G401 (cell line): ENCODE measurements at places on chromosomes 16 and 17. TPM values are rescaled to one million over a fixed set of nuclear protein-coding genes. Genes with fewer than 3 reads are reported as not detected.
A peak's percentile ranks its signal among the peaks of the same experiment; 100 is the strongest.

GRCh38 chr17:2122641-2123302, 67.9 kb downstream of the HIC1 start:
- peak; percentile 67 for DNase-seq

The RNF43 gene
- not detected in 2 replicates for total RNA-seq

The MYH2 gene
- total RNA-seq: not detected in 2 replicates

- DNase-seq: no peak
Observed at GRCh38 chr17:36128411-36128978, 24.9 kb downstream of the CCL4 start.

GRCh38 chr17:75604034-75604695, 16.6 kb downstream of the MYO15B start:
- no peak for DNase-seq

DNA sequence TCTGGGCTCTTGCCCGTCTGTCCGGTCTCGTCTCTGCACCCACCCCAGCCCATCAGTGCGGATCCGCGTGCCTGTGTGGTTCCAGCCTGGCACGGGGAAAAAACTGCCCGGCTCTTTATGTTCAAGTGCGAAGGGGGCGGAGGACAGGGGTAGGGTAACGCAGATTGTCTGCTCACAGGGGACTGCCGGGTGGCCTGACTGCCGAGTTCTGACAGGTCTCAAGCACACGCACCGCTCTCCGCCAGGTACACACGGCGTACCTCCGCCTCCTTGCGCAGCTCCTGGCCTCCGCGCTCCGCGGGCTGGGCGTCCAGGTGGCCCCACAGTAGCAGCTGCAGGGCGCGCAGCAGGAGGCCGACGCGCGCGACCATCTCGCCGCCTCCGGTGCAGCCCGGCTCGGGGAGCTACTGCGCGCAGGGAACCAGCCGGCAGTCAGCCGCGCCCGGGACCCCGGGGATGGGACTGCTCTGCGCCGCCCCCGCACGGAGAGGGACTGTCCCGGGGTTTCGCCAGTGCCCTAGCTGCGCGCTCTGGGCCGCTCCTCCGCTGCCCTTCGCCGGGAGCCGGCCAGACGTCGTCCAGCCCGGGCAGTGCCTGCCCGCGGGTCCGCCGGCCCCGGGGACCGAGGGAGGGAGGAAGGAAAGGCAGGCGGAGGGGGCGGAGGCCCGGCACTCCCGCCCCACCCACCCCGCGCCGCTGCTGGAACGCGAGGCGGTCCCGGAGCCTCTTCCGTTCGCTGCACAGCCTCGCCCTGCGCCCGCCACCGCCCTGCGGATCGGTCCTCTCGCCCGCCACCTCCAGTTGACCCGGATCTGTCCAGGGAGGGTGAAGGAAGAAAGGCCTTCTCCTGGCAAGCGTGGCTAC, at the start of gene MMP28:
TSS of gene MMP28 (minus strand) at position 635 of the 864 bp plus-strand sequence. CDS start at position 371, 264 bp downstream.
- no peak for DNase-seq

- no peak for DNase-seq
Observed at GRCh38 chr16:4016658-4017057, 99.6 kb downstream of the ADCY9 start.

DNA sequence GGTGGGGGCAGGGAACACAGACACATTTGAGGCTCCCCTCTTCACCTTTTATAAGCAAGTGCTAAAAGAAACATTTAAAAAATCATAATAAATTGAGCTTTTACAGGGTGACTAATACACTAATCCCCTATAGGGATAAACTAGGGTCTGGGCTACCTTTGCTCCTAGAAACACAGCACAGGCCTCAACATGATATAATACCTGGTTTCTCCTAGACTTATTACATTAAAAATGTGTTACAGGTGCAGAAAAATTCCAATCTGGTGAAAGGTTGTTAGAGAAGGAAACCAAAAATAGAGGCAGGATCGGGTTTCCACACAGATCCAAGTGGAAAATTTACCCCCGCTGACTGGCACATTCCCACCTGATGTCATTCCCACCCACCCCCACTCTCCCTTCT, 124.7 kb upstream of the NOG start:
- no peak for DNase-seq

GRCh38 chr16:19589771-19590302, 34.3 kb downstream of the VPS35L start:
- no peak for DNase-seq

The ACSM2A gene
- not detected in 2 replicates for total RNA-seq

DNA sequence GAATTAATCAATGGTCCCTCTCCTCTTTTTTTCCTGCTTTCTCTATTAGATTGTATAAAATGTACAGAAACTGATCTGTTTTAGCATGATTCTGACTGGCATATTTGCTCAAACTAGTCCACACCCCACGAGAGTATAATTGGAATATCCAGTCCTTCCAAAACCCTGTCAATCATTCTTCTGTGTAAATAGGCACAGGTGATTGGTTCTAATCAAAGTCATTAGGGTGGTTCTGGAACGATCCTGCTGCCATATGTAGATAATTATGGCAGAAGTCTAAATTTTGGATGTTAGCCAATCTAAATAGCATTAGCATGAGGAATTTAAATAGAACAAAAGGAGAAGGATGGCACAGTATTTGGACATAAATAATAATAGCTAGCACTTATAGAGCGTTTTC, 165.7 kb downstream of the SHISA6 start:
- DNase-seq: no peak

DNA sequence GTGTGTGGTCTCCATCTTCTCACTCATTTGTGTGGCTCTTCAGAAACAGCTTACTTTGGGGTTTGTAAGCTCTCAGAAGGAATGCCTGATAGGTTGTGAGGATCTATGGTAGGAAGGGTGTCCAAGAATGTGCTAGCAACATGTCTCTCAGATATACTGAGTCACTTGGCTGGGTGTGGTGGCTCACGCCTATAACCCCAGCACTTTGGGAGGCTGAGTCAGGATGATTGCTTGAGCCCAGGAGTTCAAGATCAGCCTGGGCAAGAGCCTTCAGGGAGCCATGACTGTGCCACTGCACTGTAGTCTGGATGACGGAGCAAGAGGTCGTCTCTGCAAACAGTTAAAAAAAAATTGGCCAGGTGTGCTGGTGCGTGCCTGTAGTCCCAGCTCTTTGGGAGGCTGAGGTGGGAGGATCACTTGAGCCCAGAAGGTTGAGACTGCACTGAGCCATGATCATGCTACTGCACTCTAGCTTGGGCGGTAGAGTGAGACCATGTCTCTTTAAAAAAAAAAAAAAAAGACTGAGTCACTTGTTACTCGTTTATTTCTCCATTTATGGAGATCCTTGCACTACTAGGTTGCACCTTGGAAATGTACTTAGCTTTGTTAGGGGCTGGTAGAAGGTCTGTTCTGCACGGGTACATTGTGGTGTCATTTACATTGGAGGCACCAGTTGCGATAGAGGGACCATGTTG, 232.0 kb downstream of the SNX29 start:
- no peak for DNase-seq

GRCh38 chr17:55708175-55708974, 14.3 kb downstream of the TMEM100 start:
- no peak for DNase-seq

The KIF18B gene
- total RNA-seq: 22.6 and 24.4 TPM in 2 replicates

The UTS2R gene
- total RNA-seq: 1.5 TPM in 1 of 2 replicates, not detected in the other

The SEPTIN12 gene
- total RNA-seq: not detected in 2 replicates

- DNase-seq: no peak
Observed at GRCh38 chr17:4440690-4441686, 7.2 kb downstream of the SPNS3 start.

GRCh38 chr16:20385844-20386832, 18.4 kb downstream of the PDILT start:
- DNase-seq: peak; percentile 43

GRCh38 chr16:78310196-78310595, 210.7 kb downstream of the WWOX start:
- peak; percentile 54 for DNase-seq

DNA sequence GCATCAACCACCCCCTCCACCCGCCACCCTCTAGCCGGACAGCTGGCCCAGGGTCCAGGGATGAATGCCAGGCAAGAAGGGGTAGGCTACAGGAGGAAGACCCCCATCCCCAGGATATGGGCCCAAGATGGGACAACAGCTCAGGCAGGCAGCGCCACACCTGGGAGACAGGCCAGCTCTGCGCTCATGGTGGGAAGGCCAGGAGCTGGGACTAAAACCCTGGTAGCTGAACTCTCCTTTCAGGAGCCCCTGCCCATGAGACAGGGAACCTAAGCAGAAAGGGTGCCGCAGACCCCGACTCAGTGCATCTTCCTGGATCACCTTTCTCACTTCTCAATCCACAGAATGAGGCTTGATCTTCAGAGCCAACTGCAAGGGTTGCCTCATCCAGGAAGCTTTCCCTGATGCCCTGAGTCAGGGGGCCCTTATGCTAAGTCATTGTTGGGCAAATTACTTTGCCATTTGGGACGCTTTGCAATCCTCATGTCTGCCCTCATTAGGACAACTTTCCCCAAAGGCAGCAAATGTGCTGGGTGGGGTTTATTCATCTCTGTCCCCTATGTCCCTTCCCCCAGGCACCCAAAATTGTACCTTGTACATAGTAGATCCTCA, 9.0 kb downstream of the ZDHHC1 start:
- DNase-seq: no peak

GRCh38 chr17:44039829-44040635, 25.3 kb upstream of the TMEM101 start:
- no peak for DNase-seq

DNA sequence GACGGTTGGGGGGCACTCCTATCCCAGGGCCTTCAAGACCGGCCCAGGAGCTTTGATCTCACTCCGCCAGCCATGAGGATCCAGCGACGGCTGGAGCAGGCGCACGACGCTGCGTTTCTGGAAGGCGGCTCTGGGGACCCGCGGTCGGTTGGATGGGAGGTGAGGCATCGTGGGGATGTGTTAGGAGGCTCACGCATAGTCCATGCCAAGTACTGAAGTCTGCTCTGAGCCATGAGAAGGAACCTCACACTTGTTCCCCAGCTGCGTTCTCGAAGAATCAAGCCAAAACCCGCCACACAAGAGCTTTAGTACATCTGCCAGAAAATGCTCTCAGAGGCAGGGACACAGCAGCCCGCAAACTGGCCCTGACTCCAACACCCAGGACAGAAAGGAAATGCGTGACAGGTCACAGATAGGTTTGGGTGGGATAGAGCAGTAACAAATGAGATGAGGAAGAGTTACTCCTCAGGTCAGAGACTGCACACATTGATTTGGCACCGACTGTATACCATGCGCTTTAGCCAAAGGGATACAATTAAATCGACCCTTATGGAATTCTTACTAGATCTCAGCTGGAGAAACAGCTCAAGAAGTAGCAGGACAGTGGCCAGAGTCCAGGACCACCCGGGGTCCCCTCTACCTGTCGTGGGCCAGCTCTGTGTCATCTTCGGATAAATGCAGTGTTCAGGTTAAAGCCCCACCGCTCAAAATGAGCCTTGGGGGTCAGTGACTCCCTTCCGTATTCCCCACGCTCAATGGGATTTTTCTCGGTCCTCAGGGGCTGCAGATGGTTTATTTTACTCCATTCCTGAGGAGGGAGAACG, 6.7 kb upstream of the GSG1L start:
- no peak for DNase-seq

The KRTAP9-8 gene
- not detected in 2 replicates for total RNA-seq

The ABCC11 gene
- 0.03 and 0.12 TPM in 2 replicates for total RNA-seq

GRCh38 chr17:8384801-8385378, 1.9 kb upstream of the RPL26 start:
- peak; percentile 39 for DNase-seq

- DNase-seq: no peak
Observed at GRCh38 chr17:75346906-75347305, 57.7 kb upstream of the SLC25A19 start.

- DNase-seq: no peak
Observed at GRCh38 chr17:77580531-77581270, 377.8 kb upstream of the TNRC6C start.

The TMEM204 gene
- not detected in 2 replicates for total RNA-seq

DNA sequence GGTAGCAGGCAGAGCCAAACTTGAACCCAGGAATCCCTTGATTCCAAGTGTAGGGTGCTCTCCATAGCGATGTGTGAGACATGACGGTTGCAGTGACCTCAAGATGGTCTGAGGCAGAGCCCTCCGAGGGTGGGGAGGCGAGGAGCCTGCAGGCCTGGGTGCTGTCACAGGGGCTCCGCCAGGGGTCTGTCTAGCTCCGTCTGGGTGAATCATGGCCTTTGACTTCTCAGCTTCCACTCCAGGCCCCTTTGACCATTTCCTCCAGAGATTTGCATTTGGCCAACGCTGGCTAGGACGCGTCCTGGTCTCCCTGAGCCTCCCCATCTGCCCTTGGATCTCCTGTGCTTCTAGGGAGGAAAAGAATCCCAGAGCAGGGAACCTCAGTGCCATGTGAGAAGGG, 104.6 kb downstream of the RAP1GAP2 start:
- no peak for DNase-seq

The SLC6A4 gene
- not detected in 2 replicates for total RNA-seq

- DNase-seq: no peak
Observed at GRCh38 chr16:11009027-11009755, 64.8 kb downstream of the CLEC16A start.

GRCh38 chr16:53689636-53690035, 14.0 kb downstream of the RPGRIP1L start:
- no peak for DNase-seq

GRCh38 chr17:59110973-59111372, 4.3 kb upstream of the TRIM37 start:
- DNase-seq: no peak

- peak; percentile 80 for DNase-seq
Observed at GRCh38 chr17:78724544-78724943, 57.5 kb downstream of the CYTH1 start.

DNA sequence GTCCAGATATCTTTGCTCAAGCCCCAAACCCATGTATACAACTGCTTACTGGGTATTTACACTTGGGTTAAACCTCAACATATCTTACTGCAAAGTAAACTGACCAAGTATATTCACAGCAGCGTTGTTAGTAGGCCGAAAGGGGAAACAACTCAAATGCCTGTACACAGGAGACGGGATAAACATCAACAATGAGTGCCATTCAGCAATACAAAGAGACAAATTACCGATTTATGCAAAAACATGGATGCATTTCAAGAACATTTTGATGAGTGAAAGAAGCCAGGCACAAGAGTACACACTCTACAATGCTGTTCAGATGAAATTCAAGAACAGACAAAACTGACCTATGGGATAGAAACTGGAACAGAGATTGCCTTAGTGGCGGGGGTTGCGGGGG, 136.3 kb upstream of the CACNG3 start:
- no peak for DNase-seq

DNA sequence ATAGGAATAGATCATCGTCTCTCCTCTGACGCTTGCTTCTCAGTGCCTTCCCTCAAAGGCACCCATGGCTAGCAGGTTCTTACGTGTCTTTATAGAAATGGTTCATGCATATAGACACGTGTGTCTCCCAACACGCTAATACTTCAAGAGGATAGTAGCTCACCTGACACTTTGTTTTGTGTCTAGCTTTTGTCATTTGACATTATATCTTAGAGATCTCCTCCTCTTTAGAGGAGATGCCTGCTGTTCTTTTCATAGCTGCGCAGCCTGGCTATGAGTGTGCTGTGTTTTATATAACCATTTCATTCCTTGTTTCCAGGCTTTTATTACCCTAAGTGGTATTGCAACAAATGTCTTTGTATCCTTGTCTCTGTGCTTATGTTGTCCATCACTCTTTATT, 411.7 kb downstream of the CPPED1 start:
- DNase-seq: no peak

- no peak for DNase-seq
Observed at GRCh38 chr17:17056156-17056539, 13.9 kb downstream of the MPRIP start.

The TBC1D3H gene
- not detected in 2 replicates for total RNA-seq

- DNase-seq: peak; percentile 75
Observed at GRCh38 chr17:33750943-33751701, 458.0 kb upstream of the ASIC2 start.
